ENCODE measurements at places on chromosomes 13 and 19.
A peak's percentile ranks its signal among the peaks of the same experiment; 100 is the strongest.

DNA sequence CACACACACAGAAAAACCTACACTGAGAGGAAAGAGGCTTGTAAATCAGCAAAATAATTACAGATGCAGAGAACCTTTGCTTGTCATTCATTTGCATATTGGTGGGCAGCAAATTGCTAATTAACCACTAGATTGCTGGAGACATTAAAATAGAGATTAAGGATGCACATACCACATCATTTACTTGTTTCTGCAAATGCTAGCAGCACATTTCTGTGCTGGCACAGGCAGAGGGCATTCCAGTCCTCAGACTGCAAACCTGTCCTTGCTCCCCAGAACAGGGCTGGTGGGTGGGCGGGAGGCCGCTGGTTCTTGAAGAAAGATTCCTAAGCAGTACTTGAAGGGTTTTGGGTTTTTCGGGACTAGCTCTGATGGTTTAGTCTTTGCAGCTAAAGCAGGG is 941 bp upstream of the SIAH3 start:
- no peak for DNase-seq

DNA sequence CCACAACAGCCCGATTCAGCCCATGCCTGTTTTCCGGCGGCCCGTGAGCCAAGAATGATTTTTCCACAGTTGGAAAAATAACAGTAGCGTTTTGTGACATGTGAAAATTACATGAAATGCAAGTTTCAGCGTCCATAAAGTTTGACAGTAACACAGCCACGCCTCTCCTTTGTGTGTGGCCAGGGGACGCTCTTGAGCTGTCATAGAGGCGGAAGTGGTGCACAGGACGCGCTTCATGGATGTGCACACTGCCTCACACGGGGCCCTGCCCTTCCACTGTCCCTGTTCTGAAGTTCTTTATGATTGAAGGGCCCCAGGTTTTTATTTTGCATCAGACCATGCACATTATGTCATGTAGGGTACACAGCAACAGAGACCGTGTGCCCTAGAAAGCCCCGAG is 12.4 kb upstream of the ELAVL1 start:
- no peak for DNase-seq

DNA sequence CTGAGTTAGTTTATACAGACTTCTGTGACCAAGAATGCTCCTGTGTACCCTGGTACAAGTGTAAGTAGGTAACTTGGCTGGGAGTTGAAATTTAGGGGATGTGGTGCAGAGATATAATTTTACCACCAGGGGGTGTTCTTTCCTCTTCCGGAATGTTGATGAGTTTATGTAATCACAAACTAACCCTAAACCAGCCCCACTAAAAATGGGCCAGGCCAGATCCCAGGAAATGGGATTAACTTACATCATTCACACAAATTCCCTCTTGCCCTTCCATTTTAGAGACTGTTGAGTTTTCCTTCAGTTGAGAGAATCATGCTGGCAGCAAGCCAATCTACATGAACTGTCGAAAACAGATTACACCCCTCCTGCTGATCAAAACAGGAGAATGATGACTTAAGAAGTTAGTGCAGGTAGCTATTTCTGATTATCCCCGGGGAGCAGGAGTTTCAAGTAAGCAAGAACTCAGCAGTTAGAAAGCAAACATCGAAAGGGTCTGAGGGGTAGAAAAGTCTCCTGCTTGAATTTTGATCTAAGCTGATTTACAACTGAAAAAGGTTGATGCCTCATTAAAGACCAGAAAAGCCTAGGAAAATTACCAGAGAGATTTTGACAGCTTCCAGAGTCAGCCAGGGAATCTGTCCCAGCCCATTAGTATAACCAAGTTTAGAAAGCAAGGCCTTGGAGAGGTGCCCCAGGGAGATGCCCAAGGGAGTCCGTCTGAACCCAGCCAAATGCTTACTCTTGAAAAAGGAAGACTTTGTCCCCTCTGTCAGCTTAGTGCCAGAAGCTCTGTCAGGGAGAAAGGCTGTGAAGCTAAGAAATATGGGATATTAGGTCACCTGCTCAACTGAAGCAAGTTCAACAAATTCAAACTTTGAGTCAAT is 32.3 kb upstream of the MED4 start:
- peak; percentile 6 for DNase-seq

- DNase-seq, result no peak
Observed at GRCh38 chr13:45925151-45925550, 73.6 kb upstream of the SIAH3 start.

DNA sequence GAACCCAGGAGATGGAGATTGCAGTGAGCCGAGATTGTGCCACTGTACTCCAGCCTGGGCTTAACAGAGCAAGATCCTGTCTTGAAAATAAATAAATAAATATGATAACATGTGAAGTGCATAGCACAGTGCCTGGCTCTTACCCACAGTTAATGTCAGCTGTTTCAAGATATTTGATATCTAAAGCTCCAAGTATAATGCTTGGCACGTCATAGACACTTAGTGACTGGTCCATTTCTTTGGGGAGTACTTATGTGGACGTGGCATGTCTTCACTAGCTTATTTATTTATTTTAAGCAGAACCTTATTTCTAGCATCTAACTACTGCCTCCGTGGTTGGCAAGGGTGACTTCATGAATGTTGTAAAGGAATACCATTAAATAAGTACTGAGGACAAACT is 18.8 kb downstream of the GARRE1 start:
- no peak for DNase-seq

All from NCI-H1417 treated with DMSO at 0.1 percent for 48 hours (cell line).